ENCODE measurements at places on chromosomes 16 and 17.

GRCh38 chr16:12120217-12120981 lies 143.9 kb downstream of the SNX29 start:
- DNase-seq, result no peak

GRCh38 chr17:44207319-44207718 lies 7.6 kb upstream of the ATXN7L3 start:
- no peak for DNase-seq

GRCh38 chr17:67642488-67642887 lies 75.2 kb upstream of the NOL11 start:
- DNase-seq, result no peak

DNA sequence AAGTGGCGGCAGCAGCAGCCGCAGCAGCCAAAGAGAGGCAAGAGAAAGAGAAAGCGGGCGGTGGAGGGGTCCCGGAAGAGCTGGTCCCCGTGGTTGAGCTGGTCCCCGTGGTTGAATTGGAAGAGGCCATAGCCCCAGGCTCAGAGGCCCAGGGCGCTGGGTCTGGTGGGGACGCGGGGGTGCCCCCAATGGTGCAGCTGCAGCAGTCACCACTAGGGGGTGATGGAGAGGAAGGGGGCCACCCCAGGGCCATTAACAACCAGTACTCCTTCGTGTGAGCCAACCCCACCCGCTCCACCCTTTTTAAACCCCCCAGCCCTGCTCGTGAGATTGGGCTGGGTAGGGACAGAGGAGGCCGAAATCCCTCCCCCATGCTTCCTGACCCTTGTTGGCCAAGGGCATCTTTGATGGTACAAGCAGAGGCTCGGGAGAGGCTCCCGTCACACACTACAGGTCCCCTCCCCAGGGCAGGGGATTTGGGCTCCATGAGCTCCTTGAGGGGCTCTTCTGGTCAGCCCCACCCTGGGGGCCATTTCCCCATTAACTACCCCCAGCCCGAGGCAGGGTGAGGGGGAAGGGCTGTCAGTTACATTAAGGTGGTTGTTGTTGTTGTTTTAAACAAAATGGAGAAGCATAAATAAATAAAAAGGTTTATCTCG lies 4.6 kb upstream of the ATP2A1 start:
- DNase-seq, result peak; percentile 76

DNA sequence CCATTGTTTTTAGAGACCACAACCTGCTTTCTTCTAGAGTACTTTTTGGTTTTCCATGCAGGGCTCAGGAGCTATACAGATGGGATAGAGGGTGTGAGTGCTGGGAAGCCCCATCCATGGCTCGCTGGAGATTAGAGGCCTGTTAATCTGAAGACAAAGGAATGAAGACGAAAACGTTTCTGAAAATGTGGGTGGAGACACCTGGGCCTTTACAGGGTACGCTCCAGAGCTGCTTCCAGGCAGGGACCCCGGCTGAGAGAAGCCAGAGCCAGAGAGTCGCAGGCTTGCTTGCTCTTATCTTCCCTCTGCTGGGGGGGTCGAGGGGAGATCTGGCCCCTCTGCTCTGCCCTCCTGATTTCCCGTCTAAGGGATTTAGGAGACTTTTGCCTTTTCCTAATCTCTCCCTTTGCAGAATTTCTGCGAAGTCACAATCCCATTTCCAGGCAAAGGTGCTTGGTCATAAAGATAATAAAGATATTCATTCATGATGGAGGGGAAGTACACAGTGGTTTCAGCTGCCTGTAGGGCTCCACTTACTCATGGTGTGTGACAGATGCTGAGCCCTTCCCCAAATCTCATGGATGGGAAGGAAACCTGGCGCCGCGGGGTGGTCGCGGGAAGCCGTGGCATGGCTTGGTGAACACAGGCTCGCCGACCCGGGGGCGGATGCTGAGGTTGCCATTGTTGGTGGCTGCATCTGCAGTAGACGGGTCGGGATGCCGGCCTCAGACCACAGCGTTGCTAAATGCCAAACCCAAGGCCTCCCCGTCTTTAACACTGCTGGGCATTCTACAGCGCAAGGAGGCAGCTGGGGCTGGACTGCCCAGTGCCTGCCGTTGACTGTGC lies 4.8 kb upstream of the SOCS3 start:
- DNase-seq, result no peak

- DNase-seq, result peak; percentile 29
Observed at GRCh38 chr17:57499648-57500049, 243.3 kb downstream of the MSI2 start.

GRCh38 chr17:9223531-9223930 lies 202.2 kb downstream of the NTN1 start:
- no peak for DNase-seq

GRCh38 chr17:34760931-34761495 lies 181.6 kb downstream of the TMEM132E start:
- no peak for DNase-seq

- peak; percentile 91 for DNase-seq
Observed at GRCh38 chr16:50245417-50246298, 20.7 kb upstream of the ADCY7 start.

DNA sequence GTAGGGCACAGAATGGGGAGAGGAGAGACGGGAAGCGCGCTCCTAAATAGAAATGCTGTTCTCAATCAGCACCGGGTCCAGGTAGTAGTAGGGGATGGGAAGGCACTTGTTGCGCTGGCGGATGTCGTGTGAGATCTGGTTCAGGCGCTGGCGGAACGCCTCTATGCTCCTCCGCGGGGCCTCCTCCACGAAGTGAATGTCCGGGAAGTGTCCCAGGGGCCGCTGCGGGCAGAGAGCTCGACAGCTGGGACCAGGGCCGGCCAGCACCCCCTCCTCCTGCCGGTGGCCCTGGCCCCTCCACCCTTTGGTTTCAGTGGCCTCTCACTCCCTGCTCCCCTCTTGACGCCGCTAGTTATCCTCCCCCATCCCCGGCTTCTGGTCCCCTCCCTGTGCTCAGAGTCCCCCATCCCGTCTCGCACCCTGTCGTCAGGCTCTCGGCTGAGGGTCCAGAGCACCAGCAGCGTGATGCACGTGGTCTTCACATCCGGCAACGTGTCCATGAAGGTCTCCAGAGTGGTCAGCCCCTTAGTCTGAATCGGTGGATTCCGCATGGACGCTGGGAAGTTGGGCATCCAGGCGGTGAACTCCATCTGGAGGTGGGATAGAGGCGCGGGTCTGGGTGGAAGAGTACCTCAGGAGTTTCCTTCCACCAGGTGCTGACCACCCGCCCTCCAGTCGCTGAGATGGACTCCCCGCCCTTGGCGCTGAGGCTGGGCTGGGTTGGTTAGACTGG lies 14.6 kb downstream of the ALOX12B start:
- peak; percentile 30 for DNase-seq

- peak; percentile 70 for DNase-seq
Observed at GRCh38 chr16:51392521-51393187, 241.6 kb upstream of the SALL1 start.

GRCh38 chr16:22915003-22915402 lies 101.0 kb downstream of the HS3ST2 start:
- no peak for DNase-seq

DNA sequence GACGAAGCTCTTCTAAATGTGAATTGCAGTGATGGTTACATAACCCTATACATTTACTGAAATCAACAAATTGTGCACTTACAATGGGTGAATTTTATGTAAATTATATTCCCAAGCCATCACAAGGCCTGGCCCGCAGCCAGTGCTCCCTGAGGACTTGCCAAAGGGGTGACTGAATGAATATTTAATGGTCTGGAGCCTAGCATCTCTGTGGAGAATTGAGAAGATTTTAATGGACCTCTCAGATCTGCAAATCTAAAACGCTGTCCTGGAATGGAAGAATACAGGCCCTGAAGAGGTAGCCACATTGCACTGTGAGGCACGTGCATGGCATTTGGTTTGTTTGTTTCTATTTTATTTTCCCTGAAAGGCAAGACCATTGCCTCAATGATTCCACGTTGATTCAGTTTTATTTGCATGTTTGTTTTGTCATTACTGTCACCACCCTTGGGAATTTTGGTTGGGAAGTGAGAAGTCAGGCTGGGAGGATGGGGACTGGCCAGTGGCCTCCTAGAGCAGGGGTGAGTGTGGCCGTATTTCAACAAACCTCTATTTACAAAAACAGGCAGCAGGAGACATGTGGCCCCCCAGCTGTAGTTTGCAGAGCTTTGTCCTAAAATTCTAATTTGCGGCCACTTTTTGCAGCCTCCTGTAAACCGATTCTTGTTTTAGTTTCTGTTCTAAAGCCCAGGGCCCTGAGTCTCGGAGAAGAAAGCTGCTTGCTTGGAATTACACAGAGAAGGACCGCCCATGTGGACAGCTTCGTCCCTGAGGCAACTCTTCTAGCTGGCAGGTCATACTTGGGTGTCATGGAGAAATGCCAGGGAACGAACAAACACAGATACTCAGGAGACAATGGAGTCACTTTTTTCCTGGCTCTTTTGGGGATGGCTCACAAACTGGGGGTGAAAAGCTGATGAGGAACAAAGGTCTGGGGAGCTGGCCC lies 40.5 kb upstream of the GCSH start:
- DNase-seq, result no peak

GRCh38 chr16:87367529-87367928 lies 16.0 kb downstream of the FBXO31 start:
- DNase-seq, result no peak

- no peak for DNase-seq
Observed at GRCh38 chr17:39738568-39738901, 797 bp downstream of the GRB7 start.

DNA sequence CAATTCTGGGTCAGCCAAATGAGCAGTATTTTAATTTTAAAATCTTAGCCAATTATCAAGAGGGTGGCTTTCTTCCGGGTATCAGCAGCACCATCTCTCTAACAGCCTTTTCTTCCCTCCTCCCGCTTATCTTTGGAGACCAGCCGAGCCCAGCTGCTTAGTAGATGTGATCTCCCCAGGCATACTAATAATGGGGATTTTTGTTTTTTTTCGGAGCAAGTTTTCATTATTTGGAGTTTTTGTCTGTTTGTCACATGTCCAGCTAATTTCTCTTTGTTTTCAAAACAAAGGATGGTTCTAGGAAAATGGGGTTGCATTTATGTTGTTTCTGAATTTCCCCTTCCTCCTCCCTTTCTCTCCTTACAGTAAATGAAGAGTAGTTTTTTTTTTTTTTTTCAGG lies 170.5 kb upstream of the MPHOSPH6 start:
- no peak for DNase-seq

- no peak for DNase-seq
Observed at GRCh38 chr17:83175119-83175821, 95.9 kb downstream of the METRNL start.

DNA sequence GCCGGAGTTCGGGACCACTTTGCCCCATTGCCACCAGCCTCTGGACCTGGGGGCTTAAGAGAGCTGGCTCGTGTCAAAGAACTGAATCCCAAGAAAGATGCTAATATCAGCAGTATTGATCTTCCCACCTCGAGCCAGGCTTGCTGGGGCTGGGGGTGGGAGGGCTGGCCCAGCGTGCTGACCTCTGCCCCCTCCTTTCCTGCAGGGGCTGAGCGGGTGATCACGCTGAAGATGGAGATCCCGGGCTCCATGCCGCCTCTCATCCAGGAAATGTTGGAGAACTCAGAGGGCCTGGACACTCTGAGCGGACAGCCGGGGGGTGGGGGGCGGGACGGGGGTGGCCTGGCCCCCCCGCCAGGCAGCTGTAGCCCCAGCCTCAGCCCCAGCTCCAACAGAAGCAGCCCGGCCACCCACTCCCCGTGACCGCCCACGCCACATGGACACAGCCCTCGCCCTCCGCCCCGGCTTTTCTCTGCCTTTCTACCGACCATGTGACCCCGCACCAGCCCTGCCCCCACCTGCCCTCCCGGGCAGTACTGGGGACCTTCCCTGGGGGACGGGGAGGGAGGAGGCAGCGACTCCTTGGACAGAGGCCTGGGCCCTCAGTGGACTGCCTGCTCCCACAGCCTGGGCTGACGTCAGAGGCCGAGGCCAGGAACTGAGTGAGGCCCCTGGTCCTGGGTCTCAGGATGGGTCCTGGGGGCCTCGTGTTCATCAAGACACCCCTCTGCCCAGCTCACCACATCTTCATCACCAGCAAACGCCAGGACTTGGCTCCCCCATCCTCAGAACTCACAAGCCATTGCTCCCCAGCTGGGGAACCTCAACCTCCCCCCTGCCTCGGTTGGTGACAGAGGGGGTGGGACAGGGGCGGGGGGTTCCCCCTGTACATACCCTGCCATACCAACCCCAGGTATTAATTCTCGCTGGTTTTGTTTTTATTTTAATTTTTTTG lies 8.5 kb downstream of the GJD3 start:
- no peak for DNase-seq

DNA sequence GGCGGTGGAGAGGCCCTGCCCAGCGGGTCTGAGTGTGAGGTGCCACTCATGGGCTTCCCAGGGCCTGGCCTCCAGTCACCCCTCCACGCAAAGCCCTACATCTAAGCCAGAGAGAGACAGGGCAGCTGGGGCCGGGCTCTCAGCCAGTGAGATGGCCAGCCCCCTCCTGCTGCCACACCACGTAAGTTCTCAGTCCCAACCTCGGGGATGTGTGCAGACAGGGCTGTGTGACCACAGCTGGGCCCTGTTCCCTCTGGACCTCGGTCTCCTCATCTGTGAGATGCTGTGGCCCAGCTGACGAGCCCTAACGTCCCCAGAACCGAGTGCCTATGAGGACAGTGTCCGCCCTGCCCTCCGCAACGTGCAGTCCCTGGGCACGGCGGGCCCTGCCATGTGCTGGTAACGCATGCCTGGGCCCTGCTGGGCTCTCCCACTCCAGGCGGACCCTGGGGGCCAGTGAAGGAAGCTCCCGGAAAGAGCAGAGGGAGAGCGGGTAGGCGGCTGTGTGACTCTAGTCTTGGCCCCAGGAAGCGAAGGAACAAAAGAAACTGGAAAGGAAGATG lies 11.2 kb downstream of the VASN start:
- DNase-seq, result no peak

GRCh38 chr17:19242926-19243325 lies 5.8 kb downstream of the EPN2 start:
- DNase-seq, result no peak

All from GM03348 (cell line).